ENCODE measurements at places on chromosomes 1 and 21.

DNA sequence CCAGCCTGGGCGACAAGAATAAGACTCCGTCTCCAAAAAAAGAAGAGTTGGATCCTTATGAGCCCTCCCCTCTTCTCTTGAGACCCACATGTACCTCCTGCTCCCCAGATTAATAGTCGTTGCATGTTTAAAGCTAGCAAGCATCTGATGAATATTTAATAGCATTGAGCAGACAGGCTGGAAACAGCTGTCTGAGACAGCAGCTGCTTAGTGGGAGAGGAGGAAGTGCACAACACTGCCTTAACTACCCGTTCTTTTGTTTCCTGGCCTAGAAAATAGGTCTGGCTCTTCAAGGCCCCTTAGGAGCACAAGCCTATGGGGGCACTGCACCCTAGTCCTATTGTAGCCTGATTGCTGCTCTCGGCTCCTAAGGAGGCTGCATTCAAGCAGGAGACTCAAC, 17.3 kb upstream of the TMEM39B start:
- no peaks in the 10 kb centered on the region for H3K27me3 ChIP-seq
- peaks cover 21% of the 10 kb centered on the region for H3K4me1 ChIP-seq
- H3K4me3 ChIP-seq, result no peak overlapping the region
- peak overlapping the region; percentile 79 for H3K27ac ChIP-seq
- peak; percentile 90 for DNase-seq
- peaks cover 82% of the 10 kb centered on the region for H3K36me3 ChIP-seq

GRCh38 chr1:31407029-31407626, 5.9 kb upstream of the SERINC2 start:
- H3K36me3 ChIP-seq, result no peaks in the 10 kb centered on the region
- DNase-seq, result no peak
- peaks cover 19% of the 10 kb centered on the region for H3K27me3 ChIP-seq
- no peaks in the 10 kb centered on the region for H3K4me1 ChIP-seq
- H3K4me3 ChIP-seq, result no peak overlapping the region
- no peak overlapping the region for H3K27ac ChIP-seq

DNA sequence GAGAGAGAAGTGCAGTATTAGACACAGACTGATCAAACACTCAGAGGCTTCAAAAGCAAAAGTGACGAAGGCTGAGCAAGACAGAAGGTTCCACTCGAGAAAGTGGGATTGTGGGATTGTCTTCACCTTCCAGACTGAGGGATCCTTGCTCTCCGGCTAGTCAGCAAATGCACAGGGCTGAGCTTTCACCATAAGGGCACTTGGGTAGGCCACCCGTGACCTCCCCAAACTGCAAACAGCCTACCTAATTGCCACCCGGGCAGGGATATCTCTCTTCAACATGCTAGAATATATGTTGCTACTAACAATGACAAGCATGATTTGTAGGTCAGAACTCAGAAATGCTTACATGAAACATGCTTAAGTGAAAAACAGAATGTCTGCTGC, 35.3 kb upstream of the RIPK4 start:
- H3K27ac ChIP-seq, result peak overlapping the region; percentile 78
- H3K27me3 ChIP-seq, result no peaks in the 10 kb centered on the region
- no peak for DNase-seq
- no peak overlapping the region for H3K4me3 ChIP-seq
- peaks cover 10% of the 10 kb centered on the region for H3K4me1 ChIP-seq

- H3K36me3 ChIP-seq, result no peaks in the 10 kb centered on the region
- H3K4me1 ChIP-seq, result peaks cover 9% of the 10 kb centered on the region
- H3K4me3 ChIP-seq, result no peak overlapping the region
- no peaks in the 10 kb centered on the region for H3K27me3 ChIP-seq
These were observed 40.9 kb downstream of the RPL5 start for GRCh38 chr1:92872719-92873118.

- no peak for DNase-seq
- no peak overlapping the region for H3K4me3 ChIP-seq
- no peaks in the 10 kb centered on the region for H3K36me3 ChIP-seq
- no peaks in the 10 kb centered on the region for H3K27me3 ChIP-seq
- no peaks in the 10 kb centered on the region for H3K4me1 ChIP-seq
These were observed 68.4 kb upstream of the DPYD start for GRCh38 chr1:97989094-97989680.

DNA sequence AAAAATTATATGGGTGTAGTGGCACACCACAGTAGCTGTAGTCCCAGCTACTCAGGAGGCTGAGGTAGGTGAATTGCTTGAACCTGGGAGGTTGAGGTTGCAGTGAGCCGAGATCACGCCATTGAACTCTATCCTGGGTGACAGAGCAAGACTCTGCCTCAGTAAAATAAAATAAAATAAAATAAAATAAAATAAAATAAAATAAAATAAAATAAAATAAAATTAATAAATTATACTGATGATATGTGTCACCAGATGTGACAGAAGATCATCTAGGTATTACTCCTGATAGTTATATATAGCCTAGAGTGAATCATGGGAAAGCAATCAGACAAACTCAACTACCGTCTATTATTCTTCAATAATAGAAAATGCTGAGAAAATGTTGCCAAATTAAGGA, 972.5 kb downstream of the MRPL39 start:
- H3K4me3 ChIP-seq, result no peak overlapping the region
- no peaks in the 10 kb centered on the region for H3K4me1 ChIP-seq
- no peaks in the 10 kb centered on the region for H3K36me3 ChIP-seq
- no peaks in the 10 kb centered on the region for H3K27me3 ChIP-seq
- no peak overlapping the region for H3K27ac ChIP-seq
- no peak for DNase-seq

GRCh38 chr1:175373786-175374623, 181.4 kb upstream of the KIAA0040 start:
- no peak overlapping the region for H3K27ac ChIP-seq
- H3K27me3 ChIP-seq, result no peaks in the 10 kb centered on the region
- DNase-seq, result peak; percentile 51
- H3K4me1 ChIP-seq, result no peaks in the 10 kb centered on the region
- H3K36me3 ChIP-seq, result no peaks in the 10 kb centered on the region

- H3K27me3 ChIP-seq, result peaks cover 13% of the 10 kb centered on the region
- H3K27ac ChIP-seq, result no peak overlapping the region
- no peak overlapping the region for H3K4me3 ChIP-seq
- DNase-seq, result no peak
- H3K36me3 ChIP-seq, result no peaks in the 10 kb centered on the region
- no peaks in the 10 kb centered on the region for H3K4me1 ChIP-seq
These were observed 82.2 kb downstream of the ST6GALNAC5 start for GRCh38 chr1:76949503-76949902.

- DNase-seq, result no peak
- peaks cover 19% of the 10 kb centered on the region for H3K4me1 ChIP-seq
- H3K27ac ChIP-seq, result no peak overlapping the region
- H3K4me3 ChIP-seq, result no peak overlapping the region
- H3K27me3 ChIP-seq, result no peaks in the 10 kb centered on the region
- H3K36me3 ChIP-seq, result peaks cover 37% of the 10 kb centered on the region
These were observed 3.2 kb downstream of the MTF2 start for GRCh38 chr1:93082313-93082712.

DNA sequence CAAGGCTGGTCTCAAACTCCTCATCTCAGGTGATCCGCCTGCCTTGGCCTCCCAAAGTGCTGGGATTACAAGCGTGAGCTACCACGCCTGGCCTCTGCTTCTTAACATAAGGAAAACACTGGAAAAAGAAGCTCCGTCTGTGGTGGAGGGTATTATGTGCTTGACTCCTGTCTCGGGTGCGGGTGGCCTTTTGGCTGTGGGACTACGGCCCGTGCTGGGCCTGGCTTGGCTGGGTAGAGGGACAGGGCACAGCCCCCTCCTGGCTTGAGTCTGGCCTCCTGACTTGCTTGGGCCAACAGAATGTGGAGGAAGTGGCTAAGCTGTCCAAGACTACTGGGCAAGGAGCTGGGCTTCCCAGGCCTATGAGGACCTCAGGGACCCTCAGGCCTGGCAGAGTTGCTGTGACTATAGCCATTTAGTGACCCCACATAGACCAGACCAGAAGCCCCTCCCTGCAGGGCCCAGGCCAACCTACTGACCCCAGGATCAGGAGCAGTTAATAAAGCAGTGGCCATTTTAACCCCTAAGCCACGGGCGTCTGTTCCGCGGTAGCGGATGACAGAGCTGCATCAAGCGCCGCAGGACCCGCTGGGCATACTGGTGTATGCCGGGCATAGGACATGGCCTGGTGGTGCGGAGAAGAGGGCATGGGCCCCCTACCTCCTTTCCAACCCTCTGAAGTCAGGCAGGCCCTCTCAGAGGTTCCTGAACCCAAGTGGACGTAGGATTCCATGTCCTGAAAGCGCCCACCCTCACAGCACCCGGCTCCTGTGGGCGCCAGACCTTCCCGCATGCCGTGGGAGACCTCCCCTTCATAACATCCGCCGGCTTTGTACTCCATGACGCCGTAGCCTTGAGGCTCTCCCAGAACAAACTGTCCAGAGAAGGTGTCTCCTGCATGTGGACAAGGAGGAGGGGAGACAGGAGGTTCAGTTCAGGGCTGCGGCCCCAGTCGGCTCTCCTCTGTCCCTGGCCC, 4.4 kb downstream of the MORN1 start:
- peaks cover 8% of the 10 kb centered on the region for H3K4me1 ChIP-seq
- H3K27ac ChIP-seq, result no peak overlapping the region
- H3K27me3 ChIP-seq, result no peaks in the 10 kb centered on the region
- no peak for DNase-seq
- H3K36me3 ChIP-seq, result peaks cover 8% of the 10 kb centered on the region

DNA sequence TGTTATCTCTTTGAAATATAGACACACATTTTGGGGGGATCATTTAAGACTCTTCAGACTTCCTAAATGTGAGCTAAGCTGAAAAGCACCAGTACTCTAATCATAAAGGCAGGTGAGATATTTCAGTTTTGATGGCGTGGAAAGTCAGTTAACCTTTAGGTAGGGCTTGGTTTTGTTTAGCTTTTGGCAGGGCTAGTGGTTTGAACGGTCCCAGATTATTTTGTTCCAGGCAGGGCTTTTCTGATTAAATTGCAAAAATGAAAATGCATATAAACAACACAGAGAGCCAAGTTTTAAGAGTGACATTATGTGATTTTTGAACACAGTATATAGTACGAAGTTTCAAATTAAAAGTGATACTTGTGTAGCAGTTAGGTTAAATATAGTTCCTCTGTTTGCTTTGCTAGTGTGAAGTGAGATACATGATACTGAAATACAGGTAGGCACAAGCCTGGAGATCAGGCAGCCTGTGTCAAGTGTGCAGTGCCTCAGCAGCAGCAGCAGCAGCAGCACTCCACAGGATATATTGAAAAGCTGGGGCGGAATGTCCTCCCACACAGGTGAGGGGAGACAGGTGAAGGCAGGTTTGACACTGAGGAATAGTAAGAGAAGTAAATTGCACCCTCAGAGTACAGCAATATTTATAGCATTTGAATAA, 47.4 kb downstream of the CAMTA1 start:
- DNase-seq, result no peak
- no peak overlapping the region for H3K4me3 ChIP-seq
- no peak overlapping the region for H3K27ac ChIP-seq
- no peaks in the 10 kb centered on the region for H3K27me3 ChIP-seq

DNA sequence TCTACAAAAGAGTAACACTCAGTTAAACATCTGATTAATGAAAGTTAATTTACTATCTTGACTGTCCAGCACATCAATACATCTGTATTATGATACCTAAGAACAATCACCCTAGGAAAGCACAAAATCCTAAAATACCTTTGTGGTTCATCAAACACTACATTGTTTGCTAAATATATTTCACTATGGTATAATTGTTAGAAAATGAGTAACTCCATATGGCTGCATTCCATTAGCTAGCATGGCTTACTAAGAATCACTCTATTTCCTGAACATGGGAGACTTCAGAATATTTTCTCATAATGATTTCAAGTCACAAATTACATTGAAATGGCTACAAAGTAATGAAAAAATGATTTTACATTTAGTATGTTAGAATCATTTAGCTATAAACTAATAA, 12.5 kb downstream of the TRMT1L start:
- no peak for DNase-seq
- H3K4me1 ChIP-seq, result no peaks in the 10 kb centered on the region
- peaks cover 36% of the 10 kb centered on the region for H3K36me3 ChIP-seq
- no peaks in the 10 kb centered on the region for H3K27me3 ChIP-seq

DNA sequence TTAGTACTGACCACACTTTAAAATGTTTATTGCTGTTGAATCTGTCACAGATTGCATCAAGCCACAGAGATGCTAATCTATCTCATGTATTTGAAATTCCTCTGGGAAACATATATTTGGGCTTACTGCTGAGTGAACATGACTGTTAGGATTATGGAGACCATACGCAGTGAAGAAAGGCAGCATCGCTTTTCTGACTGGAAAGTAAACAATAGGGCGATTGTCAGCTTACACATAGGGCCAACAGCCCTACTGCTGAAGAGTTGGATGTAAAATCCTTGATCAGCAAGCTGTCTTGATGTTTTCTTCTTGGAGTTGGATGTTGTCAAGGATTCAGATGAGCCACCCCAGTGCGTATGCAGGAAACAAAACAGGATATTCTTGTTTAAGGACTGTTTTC, 368.7 kb upstream of the ADGRL2 start:
- H3K36me3 ChIP-seq, result no peaks in the 10 kb centered on the region
- peak; percentile 13 for DNase-seq
- no peaks in the 10 kb centered on the region for H3K4me1 ChIP-seq
- no peaks in the 10 kb centered on the region for H3K27me3 ChIP-seq

Measured in A673 (cell line).